Calu3 (cell line): ENCODE measurements at places on chromosomes 11 and 22.

- DNase-seq = no peak
Observed at GRCh38 chr11:101446238-101446637, 137.6 kb downstream of the TRPC6 start.

DNA sequence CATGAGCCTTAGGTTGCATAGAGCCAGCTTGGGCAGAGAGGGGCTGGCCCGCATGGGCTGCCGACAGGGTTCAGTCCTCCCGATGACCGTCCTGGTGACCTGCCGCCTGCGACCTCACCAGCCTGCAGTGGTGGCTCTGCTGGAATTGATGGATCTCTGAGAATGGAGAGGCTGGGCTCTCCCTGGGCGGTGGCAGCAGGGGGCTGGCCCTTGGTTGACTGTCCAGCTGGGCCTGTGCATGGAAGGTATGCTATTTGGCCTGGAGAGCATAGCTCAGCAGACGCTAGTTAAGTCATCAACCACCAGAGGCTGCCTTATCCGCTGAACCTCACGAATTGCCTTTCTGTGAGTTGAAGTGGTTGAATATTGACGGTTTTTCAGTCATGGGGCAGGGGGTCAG, 19.7 kb downstream of the GRAMD4 start:
- DNase-seq = no peak

DNA sequence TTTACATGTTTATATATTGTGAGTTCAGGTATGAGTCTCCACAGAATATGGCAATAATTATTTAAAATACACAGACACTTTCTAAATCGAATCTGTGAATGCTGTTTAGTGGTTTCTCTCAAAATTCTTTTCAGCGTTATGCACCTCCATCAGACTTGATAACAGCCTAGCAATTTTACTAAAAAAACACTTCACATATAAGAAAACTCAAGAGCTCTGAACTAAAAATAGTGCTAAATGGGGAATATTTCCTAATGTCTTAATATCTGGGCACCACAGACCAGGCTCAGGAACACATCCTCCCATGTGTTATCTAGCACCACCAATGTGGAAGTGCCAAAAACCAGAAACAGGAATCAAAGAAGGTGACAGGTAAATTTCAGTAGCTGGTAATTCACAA, 47.9 kb downstream of the ARHGAP32 start:
- DNase-seq = no peak

DNA sequence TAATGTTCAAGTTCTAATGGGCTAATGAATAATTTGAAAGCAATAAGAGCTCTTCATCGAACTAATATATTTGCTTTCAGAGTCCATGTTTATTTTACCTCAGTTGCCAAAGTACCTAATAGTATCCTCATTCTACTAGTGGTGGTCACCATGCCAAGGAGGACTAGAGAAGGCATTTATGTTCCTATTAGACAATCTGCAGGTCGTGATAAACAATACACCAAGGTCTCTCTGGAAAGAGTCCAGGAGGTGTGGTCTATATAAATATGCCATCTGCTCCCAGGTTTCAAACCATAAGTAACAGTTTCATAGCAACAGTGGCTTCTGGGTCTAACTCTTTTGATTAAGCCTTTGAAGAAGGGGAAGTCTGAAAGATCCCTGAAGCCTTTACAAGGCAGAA, 42.9 kb downstream of the ARFGAP3 start:
- DNase-seq = no peak

- DNase-seq = no peak
Observed at GRCh38 chr22:44192816-44193534, 12.2 kb downstream of the PARVG start.

DNA sequence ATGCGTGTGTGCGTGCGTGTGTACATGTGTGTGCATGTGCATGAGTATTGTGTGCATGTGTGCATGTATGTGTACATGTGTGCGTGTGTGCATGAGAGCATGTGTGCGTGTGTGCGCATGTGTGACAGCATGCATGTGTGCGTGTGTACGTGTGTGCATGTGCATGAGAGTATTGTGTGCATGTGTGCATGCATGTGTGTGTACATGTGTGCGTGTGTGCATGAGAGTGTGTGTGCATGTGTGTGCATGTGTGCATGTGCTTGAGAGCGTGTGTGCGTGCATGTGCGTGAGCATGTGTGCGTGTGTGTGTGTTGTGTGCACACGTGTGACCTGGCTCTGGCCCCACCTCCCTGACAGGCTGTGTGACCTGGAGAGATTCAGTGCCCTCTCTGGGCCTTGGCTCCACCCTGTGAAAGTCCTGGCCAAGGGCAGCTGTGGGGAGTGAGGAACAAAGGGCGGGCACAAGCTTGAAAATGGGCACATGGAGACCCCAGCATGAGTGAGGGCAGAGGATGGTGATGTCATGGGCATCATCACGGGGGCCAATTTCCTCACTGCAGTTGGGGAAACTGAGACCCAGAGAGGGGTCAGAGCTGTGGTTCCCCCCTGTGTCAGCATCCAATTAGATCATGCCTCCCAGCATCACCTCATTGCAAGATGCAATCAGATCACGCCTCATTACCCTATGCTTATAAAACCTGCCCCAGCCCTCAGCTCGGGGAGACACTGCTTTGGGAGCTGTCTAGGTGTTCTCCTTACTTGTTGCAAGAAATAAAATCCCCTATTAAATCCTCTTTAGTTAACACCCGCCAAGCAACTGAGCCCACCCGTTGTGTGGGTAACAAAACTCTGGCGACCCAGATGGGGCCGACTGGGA, 658 bp downstream of the ACY3 start:
- no peak for DNase-seq

GRCh38 chr11:34382532-34383276, 24.9 kb upstream of the ABTB2 start:
- no peak for DNase-seq

- DNase-seq = no peak
Observed at GRCh38 chr11:332651-333480, 12.2 kb upstream of the IFITM3 start.

- DNase-seq = no peak
Observed at GRCh38 chr11:106959800-106960199, 58.5 kb downstream of the GUCY1A2 start.

DNA sequence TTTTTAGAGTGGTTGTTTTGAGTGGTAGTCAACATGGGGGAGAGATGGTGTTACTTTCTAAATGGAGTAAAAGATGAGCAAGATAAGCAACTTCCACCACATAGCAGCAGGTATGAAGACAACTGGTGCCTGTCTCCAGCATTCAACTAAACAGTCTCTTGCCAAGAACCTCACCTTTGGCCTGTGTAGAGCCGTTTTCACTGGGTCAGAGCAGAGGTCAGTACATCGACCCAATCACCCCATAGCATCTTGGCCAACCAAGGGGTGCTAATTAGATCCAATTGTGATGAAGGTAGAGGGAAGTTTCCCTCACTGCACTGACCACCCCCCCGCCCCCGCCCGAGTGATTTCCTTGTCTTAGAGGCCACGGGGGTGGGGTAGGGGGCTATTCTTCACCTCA, 188.2 kb downstream of the BLID start:
- no peak for DNase-seq

GRCh38 chr11:45968901-45969300, 46.4 kb downstream of the LARGE2 start:
- no peak for DNase-seq

DNA sequence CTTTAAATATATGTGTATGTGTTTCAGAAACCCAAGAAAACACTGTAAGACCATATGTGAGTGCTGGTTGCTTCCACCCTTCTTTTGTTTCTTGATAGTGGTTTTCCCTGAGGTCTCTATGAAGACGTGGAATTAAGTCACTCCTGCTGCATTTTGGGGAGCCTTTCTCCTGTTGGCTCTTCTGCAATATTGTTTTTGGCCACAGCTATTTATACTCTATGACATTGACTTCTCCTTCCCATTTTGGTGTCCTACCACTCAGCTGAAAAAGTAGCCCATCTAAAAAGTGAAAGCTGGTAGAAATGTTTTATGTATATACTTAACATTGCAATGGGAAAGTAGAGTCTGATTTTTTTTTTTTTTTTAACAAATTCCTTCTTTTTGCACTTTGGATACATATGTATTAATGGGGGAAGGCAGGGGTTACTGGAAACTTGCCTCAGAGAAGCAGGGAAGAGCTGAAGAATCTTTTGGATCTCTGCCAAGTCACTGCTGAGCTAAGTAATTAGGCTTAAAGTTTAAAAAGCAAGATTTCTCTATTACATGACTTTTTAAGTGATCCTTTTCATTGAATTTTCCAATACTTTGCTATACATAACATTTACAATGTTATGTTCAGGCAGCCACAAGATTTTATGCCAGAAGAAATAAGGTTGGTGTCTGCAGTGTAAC, 1.8 kb downstream of the TTC17 start:
- no peak for DNase-seq
